ENCODE measurements at places on chromosomes 5 and 9. TPM values are rescaled to one million over a fixed set of nuclear protein-coding genes. Genes with fewer than 3 reads are reported as not detected.

The TLR4 gene
- total RNA-seq, result not detected

GRCh38 chr9:95477441-95477840 lies 39.3 kb downstream of the PTCH1 start:
- peaks cover 4% of the 10 kb centered on the region for H3K27me3 ChIP-seq
- no peak for DNase-seq

DNA sequence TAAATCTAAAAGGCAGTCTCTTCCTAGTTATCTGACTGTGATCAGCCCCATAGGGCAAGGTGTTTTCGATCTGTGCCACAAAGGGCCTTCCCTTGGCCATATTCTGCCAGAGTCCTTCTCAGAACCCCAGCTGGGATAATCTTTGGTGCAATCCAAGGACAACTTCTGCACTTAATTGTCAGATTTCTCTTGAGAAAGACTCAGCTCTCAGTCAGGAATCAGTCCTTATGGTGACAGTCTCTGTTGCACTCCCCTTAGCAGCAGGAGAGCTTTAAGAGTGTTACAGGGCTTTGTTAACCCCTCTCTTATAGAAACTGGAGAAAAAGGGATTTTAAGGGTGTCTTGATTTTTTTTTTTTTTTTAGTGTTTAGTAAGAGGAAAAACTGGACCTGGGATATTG lies 15.4 kb upstream of the RFX3 start:
- H3K36me3 ChIP-seq, result peaks cover 43% of the 10 kb centered on the region
- peaks cover 11% of the 10 kb centered on the region for H3K4me1 ChIP-seq
- no peak overlapping the region for H3K27ac ChIP-seq

- no peak for DNase-seq
- H3K4me1 ChIP-seq, result peaks cover 4% of the 10 kb centered on the region
- H3K27me3 ChIP-seq, result peaks cover 5% of the 10 kb centered on the region
- H3K36me3 ChIP-seq, result no peaks in the 10 kb centered on the region
- H3K27ac ChIP-seq, result no peak overlapping the region
- H3K4me3 ChIP-seq, result no peak overlapping the region
These were observed 143.4 kb downstream of the HINT1 start for GRCh38 chr5:131021646-131022045.

- H3K4me3 ChIP-seq, result no peak overlapping the region
- no peaks in the 10 kb centered on the region for H3K4me1 ChIP-seq
- no peaks in the 10 kb centered on the region for H3K36me3 ChIP-seq
- H3K27ac ChIP-seq, result no peak overlapping the region
These were observed 19.2 kb upstream of the RICTOR start for GRCh38 chr5:39093352-39093751.

The MSX2 gene
- total RNA-seq, result not detected

The NTRK2 gene
- total RNA-seq, result 1.6 TPM

DNA sequence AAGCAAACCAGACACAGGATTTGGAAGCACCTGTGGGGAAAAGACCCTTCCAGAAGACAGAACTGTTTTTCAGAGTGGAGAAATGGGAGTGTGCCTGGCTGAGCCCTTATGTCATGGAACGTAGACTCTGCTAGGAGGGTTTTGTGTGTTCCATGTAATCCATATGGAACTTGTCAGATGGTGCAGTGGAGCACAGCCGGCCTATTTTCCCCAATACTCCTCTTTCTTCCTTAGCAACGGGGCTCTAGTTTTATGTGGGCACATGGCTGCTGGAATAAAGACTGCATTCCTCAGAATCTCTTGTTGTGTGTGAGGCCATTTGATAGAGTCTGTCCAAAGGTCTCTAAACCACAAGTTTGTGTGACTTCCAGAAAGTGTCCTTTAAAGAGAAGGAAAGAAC lies 284.0 kb downstream of the DRD1 start:
- DNase-seq, result no peak
- no peak overlapping the region for H3K4me3 ChIP-seq
- H3K27me3 ChIP-seq, result no peaks in the 10 kb centered on the region
- no peaks in the 10 kb centered on the region for H3K36me3 ChIP-seq
- no peaks in the 10 kb centered on the region for H3K4me1 ChIP-seq
- H3K27ac ChIP-seq, result no peak overlapping the region

DNA sequence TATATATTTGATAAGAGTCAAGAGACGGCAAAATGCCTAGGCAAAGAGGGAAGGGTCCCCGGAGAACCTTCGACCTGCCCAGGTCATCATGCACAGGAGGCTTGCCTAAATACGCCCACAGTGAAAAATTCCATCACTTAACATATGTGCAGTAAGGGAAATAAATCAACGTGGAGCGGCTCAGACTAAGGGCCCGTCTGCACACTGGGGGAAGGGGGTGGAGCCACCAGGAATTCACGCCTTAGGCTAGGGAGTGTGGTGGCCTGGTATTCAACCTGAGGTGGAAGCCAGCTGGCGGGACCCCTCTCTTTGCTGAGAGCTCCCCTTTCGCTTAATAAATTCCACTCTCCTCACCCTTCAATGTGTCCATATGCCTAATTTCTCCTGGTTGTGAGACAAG lies 8.3 kb downstream of the PTBP3 start:
- no peaks in the 10 kb centered on the region for H3K27me3 ChIP-seq
- no peak overlapping the region for H3K27ac ChIP-seq
- peaks cover 58% of the 10 kb centered on the region for H3K36me3 ChIP-seq

DNA sequence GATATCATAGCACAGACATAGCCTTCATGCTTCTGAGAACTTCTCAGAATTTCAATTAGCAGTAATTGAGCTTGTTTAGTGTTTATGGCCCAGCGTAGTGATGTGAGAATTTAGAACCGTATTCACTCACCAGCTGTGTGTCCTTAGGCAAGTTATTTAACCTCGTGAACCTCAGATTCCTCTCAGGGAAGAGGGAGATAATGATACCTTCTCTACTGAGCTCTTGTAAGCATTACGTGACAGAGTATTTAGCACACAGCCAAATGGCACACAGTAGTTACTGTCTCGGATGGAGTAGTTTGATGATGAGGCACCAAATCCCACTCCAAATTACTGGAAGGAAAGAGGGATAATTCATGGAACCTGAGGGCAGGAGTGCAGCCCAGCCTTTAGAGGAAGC lies 429.3 kb downstream of the CCDC171 start:
- no peak overlapping the region for H3K4me3 ChIP-seq
- no peaks in the 10 kb centered on the region for H3K4me1 ChIP-seq
- H3K36me3 ChIP-seq, result no peaks in the 10 kb centered on the region
- H3K27me3 ChIP-seq, result no peaks in the 10 kb centered on the region

DNA sequence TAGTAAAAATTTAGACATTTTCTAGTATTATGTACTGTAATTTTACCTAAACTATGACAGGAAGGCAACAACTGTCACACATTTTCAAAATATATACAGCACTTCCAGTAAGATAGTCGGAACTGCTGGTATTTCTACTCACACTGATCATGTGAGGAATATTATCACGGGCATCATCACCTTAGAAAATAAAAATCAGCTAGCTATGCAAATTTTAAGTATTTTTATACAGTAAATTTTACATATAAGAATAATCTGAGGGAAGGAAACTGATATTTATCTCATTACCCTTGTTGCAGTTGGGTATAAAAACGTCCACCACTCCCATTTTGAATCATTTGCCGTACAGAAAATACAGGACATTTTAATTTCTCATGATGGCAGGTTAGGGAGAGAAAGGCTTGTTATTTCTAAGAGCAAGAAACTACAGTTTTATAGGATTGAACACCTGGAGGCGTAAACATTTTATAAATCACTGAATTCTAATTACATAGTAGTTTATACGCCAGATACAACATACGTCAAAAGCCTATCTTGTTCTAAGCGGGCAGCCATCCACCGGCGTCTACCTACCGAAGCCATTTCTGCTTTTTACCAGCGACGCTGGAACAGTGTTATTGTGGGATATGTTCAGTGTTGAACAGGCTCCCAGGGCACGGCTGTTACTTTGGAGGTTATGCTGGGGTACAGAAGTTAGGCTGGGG lies 729 bp upstream of the TNPO1 start:
- H3K36me3 ChIP-seq, result no peaks in the 10 kb centered on the region
- DNase-seq, result no peak
- H3K4me1 ChIP-seq, result peaks cover 19% of the 10 kb centered on the region
- H3K27me3 ChIP-seq, result peaks cover 25% of the 10 kb centered on the region
- H3K27ac ChIP-seq, result no peak overlapping the region
- peak overlapping the region; percentile 82 for H3K4me3 ChIP-seq

- no peaks in the 10 kb centered on the region for H3K4me1 ChIP-seq
- no peaks in the 10 kb centered on the region for H3K36me3 ChIP-seq
- no peaks in the 10 kb centered on the region for H3K27me3 ChIP-seq
- H3K27ac ChIP-seq, result no peak overlapping the region
- no peak for DNase-seq
- no peak overlapping the region for H3K4me3 ChIP-seq
These were observed 142.8 kb downstream of the NSG2 start for GRCh38 chr5:174188295-174188694.

Data from activated T-helper 2 cell treated with anti-CD3 and anti-CD28 coated beads, Interferon-gamma antibody, Interleukin-2, Interleukin-4, amounts not matched to agents 10 μg/mL and 5 μg/mL and 100 μg/mL, durations not matched to agents 14 hours and 24 hours and 36 hours (primary cell).